ENCODE measurements at places on chromosomes 12 and 14.

DNA sequence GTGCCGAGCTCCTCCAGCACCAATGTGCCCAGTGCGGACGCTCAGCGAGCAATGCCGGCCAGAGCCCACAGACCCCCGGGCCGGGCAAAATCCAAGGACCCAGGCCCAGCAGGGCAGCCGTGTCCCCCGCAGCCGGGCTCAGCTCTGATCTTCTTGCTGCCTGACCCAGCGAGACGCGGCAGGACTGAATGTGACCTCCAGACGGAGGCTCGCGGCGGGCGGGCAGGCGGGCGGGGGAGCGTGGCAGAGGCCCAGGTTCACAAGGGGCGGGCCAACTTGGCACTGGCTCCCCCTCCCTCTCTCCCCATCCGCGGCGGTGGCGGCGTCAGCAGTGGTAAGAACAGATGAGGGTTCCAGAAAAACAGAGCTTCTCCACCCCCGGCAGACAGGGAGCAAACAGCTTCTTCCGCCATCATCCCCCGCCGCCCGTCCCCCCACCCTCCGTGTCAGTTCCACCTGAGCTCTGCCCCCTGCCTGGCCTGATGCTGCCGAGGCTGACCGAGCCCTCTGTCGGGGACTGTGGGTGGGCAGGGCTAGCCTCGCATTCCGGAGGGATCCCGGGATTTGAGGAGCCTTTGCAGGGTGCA, 94.3 kb downstream of the RFLNA start:
- DNase-seq = peak; percentile 67

DNA sequence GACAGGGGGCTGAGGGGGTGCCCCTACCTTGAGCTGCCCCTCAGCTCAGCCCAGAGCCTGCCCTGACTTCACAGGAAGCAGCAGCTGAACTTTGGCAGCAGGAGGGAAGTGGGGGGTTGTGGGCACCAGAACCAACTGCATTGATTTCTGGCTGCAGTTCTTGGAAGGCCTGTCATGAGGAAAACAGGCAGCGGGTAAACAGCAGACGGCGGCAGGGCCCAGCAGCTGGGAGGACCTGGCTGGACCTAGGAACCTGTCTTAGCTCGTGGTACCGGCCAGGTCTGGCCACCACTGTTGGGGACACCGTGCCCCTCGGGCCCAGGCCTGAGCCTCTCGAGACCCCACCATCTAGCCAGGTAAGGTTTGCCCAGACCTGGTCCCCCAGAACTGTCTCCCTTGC, 154.2 kb upstream of the MYL2 start:
- DNase-seq = no peak

- no peak for DNase-seq
Measured at GRCh38 chr12:29563636-29564035, 66.2 kb upstream of the OVCH1 start.

GRCh38 chr12:122024132-122024785, 2.6 kb downstream of the BCL7A start:
- DNase-seq = no peak

DNA sequence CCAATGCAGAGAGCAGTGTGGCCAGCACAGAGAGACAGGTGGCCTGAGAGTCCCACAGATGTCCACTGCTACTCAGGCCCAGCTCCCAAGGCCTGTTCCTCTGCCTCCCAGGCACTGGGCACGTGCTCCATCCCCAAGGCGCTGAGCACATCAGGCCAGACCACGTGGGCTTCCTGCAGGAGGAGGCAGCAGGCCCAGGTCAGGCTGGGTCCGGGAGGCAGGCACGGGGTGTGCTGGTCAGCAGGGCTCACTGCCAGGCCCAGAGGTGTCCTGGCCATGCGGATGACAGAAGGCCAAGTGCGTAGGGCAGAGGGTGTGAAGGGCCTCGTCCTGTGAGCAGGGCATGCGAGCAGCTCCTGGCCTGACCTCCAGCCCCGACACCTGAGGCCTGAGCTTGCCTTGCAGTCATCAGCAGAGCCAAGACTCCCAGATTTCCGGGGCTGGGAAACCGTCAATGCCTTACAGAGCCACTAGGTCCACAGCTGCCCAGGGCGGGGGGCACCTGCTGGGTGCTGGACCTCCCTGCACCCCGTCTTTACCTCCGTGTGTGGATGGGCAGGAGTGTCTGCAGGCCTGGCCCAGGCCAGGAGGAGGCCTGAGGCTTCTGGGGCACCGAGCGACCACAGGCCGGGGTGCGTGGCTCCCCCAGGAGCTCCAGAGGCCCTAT, 14.9 kb downstream of the TRMT61A start:
- no peak for DNase-seq

DNA sequence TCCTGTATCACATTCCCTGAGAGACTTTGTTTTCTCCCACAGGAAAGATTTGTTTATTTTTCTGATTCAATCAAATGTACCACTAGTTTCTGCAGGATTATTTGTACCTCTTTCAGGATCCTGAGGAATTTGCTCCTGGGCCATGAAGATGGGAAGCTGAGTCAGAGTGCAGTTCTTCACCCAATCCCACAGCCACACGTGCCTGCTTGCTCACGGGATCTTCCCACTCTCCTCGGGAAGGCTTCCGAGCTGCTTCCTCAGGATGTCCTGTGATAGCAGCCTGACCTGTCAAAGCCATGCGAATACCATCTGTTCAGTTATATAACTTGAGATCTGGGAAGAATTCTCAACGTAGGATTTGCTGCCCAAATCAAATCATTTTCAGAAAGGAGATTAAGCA, 41.8 kb upstream of the HIF1A start:
- DNase-seq = no peak

DNA sequence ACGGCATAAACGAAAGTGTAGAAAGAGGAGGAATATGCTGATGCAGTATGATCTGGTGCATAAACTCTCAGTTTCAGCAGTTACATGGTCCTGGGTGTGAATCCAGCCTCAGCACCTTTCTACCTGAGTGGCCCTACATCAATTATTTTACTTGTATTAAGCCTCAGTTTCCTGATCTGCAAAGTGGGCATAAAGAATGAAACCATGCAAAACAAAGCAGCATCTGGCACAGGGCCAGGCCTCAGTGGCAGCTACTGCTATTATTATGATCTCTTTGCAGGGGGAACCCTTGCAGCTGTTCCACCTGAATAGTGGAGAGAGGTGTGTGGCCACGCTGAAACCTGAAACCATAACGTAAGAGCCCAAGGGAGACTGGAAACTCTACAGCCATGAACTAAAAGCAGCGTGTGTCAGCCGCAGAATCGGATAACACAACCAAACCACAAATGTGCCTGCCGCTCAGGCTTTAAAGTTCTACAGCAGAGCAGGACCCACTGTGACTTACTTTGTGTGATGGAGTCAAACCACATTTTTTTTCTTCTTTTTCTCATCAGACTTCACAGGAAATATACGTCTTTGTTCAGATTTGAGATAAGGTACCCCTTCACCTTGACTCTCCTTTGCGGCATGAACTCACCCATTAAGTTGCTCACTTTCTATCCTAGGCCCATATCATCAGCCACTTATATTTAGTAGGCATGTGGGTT, 29.2 kb upstream of the FOS start:
- DNase-seq = no peak

GRCh38 chr12:68294251-68294650, 37.9 kb downstream of the MDM1 start:
- DNase-seq = no peak

DNA sequence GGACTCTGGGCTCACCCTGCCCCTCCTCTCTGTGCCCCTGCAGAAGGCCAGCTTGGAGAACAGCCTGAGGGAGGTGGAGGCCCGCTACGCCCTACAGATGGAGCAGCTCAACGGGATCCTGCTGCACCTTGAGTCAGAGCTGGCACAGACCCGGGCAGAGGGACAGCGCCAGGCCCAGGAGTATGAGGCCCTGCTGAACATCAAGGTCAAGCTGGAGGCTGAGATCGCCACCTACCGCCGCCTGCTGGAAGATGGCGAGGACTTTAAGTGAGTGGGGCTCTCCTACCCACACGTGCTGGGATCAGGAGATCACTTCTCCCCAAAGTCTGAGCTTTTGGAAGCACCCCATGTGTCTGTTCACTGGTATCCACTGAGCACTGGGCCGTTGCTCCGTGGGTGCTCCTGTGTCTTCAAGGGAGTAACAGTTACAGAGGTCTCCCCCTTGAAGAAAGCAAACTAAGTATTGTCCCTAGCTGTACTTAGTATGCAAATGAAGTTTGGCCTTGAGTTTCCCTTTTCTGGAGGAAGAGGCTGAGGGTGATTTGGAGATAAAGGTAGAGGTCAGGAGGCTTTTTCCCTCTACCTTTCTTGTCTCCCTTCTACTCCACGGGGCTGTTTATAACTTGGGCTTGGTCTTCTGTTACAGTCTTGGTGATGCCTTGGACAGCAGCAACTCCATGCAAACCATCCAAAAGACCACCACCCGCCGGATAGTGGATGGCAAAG, 3.3 kb downstream of the KRT18 start:
- no peak for DNase-seq

- DNase-seq = no peak
Measured at GRCh38 chr12:90519285-90519684, 435.7 kb downstream of the CCER1 start.

- peak; percentile 47 for DNase-seq
Measured at GRCh38 chr14:22471545-22472121, 117.4 kb downstream of the DAD1 start.

DNA sequence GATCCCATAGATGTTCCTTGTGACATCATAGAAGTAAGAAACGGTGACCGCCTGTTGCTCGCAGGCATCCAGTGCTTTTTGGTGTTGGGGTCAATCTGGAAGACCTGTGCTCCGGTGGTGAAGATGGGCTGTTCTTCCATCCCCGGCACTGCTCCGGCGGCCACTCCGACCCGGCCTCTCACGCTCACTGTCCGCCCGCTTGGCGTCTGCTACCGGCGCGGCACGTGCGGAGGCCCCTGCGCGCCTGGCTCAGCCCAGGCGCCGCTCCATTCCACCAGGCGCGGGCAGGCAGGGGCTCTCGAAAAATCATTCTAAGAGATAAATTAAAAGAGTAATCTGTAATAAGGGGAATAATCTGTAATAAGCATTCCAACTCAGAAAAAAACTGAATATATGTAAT, 934.5 kb downstream of the TMEM121 start:
- DNase-seq = no peak

- no peak for DNase-seq
Measured at GRCh38 chr14:49930720-49931119, 37.8 kb downstream of the ARF6 start.

- no peak for DNase-seq
Measured at GRCh38 chr14:50936882-50937281, 7.4 kb downstream of the PYGL start.

- DNase-seq = no peak
Measured at GRCh38 chr14:65179918-65180724, 77.8 kb upstream of the MAX start.

GRCh38 chr12:84638811-84639368, 273.7 kb downstream of the SLC6A15 start:
- no peak for DNase-seq

GRCh38 chr14:56005191-56006053, 112.8 kb upstream of the PELI2 start:
- peak; percentile 25 for DNase-seq

DNA sequence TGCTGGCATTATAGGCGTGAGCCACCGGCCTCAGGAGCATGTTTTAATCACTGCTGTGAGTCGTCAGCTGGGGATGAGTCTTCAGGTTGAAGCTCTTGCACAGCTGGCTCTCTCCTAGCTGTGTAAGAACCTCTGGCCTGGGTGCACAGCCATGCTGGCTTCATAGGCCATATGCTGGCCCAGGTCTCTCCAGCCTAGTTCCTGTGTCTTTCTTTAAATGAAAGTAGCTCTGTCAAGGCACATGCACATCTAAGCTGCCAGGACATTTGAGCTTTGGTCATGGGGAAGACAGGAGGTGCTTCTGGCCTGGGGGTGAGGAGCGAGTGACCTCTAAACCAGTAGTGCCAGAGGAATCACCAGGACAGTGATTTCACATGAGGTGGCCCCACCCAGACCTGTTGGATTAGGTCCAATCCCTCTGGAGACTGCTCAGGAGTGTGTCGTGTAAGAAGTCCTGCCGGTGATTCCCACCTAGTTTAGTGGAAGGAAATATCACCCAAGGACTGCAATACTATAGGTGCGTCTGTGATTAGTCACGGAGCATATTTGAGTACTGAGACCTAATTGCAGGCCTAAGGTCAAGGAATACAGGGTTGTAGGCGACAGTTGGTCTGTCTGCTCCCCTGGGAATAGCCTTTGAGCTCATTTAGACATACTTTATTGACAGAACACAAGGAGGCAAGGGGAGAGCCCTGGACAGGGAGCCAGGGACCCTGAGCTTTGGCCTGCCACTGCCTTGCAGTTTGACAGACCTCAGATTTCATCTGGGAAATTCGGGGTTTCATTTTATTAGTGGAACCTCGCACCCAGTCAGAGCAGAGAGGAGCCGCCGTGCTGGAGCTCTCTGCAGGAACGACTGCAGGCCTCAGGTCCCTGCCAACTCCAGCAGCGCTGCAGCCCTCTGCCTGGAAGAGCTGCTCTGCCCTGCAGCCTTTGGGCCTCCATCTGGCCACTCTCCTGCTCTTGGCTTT, 67.0 kb downstream of the ANKRD9 start:
- no peak for DNase-seq

DNA sequence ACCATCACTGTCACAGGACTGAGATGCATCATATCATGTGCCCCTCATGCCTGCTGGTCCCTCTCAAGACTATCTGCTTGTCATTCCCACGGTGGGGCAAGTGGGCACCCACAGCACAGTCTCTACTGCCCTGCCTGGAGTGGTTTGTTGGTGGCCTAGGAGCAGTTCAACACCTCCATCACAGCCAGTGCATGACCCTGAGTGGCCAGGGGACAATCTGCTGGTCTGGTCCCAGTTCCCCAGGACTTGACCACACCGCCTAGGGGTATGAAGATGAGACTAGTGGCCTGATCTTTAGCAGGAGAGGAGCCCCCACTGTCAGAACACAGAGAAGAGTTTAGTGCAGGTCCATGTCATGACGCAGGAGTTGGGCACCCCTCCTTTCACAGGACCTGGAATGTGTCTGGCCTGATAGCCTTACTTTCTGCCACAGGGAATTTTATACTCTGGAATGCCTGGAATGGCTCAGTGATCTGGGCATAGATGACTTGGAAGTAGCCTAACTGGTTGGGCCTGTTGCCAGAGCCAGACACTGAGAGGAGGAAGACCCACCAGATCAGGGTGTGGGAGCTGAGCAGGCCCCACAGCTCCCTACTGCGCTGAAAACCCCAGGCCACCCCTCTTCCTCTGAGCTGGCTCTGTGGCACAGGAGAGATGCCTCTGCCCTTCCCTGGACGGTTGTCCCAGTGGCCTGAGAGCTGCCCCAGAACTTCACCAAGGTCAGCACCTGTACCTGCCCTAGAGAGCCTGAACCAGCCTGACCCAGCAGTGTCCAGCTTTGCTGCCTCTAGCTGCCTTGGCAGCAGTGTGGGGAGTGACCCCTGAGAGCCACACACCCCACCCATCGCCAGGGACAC, 83.3 kb downstream of the PUS7L start:
- no peak for DNase-seq
